DMS53 (cell line): ENCODE measurements at places on chromosomes 1 and 21.

GRCh38 chr1:218985424-218985984 lies 188.2 kb upstream of the LYPLAL1 start:
- DNase-seq = no peak

GRCh38 chr1:196481616-196482015 lies 126.6 kb downstream of the KCNT2 start:
- DNase-seq = no peak

GRCh38 chr1:24898152-24898908 lies 31.7 kb downstream of the RUNX3 start:
- peak; percentile 71 for DNase-seq

DNA sequence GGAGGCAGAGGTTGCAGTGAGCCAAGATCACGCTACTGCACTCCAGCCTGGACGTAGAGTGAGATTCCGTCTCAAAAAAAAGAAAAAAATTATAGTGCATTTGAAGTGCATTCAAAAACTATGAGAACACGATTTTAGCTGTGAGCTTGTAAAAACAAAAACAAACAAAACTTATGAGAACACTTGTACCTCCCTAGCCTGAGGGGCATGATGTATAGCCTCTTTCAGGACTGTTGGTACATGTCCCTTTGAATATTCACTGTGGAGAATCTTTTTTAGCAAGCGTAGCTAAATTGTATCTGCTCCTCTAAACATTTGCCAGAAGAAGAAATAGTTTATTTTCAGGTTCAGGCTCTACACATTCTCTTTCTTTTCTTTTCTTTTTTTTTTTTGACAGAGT lies 9.5 kb upstream of the DEGS1 start:
- DNase-seq = no peak

- no peak for DNase-seq
These were observed 11.2 kb upstream of the CLDN8 start for GRCh38 chr21:30227128-30227527.
